Activated T-cell treated with anti-CD3 and anti-CD28 coated beads for 4 hours (primary cell): ENCODE measurements at places on chromosomes 7 and 10.

GRCh38 chr10:132601567-132601966 lies 64.0 kb downstream of the INPP5A start:
- DNase-seq, result no peak

DNA sequence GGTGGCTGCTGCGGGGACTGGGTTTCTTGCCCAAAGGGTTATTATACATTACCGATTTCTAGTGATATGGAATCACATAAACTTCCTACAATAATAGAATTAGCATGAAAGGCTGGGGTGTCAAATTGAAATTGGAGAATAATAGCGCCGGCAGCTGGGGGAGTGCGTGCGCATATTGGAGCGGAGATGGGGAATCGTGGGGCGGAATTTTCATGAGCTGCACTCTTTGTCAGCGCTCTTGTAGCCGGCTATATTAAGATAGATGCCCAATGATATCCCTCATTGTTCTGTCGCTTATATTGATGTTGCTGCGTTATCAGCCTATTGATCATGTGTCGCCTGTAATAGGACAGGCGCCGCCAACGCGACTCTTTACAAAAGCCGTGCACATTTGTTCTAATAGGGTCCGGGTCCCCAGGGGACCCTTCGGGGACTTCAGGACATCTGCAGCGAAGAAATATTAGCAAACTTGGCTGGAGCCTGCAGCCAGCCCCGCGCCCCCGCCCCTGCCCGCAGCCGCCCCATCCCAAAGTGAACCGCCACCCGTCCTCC lies 5.1 kb downstream of the UNCX start:
- DNase-seq, result no peak

DNA sequence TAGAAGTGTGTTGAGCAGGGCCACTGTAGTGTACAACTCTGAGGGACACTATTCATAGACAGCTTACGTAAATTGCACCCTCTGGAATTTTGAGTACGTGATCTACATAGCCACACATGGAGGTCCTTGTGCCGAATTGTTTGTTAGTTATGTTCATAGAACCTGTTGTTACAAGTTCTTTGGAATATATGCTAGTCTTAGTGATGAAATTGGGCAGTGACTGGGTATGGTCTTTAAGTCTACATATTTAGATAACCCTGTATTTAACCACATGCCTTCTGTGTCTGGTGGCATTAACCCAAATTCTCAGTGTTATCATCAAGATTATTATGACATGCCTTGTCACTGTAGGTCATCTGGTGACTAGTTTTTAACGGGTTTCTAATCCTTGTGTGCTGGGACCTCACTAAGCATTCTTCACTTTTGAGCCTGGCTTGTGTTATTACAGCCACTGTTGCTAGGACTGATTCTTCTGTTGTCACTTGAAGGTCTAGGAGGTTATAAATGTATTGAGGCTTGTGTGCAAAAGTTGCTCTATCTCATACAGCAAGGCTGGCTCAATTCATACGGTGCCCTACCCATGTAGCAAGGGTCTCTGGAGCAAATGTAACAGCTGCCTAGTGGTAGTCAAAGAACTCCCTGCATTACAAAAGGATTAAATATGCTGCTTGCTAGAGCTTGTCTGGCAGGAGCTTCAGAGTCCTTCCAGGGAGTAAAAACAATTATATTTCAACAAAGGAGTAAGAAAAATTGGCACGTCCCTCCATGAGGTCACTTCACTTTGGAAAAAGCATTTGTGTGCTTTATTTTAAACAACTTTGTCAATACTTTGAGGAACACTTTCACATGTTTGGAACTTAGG lies 65.4 kb downstream of the CDK14 start:
- no peak for DNase-seq

DNA sequence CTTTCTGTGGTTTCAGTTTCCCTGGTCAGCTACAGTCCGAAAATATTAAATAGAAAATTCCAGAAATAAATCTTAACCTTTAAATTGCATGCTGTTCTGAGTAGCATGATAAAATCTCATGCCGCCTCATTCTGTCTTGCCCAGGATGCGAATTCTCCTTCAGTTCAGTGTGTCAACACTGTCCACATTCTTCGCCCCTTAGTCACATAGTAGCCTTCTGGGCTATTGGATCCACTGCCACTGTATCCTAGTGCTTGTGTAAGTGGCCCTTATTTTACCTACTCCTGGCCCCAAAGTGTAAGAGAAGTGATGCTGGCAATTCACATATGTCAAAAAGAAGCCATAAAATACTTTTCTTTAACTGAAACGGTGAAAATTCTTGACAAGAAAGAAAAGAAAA lies 129.6 kb downstream of the ZWINT start:
- DNase-seq, result no peak

- DNase-seq, result peak; percentile 74
These were observed at the start of gene ANXA11 for GRCh38 chr10:80205477-80206276. TSS of gene ANXA11 (minus strand) at chr10:80205537. CDS start at chr10:80172861, 32,676 bp downstream.

DNA sequence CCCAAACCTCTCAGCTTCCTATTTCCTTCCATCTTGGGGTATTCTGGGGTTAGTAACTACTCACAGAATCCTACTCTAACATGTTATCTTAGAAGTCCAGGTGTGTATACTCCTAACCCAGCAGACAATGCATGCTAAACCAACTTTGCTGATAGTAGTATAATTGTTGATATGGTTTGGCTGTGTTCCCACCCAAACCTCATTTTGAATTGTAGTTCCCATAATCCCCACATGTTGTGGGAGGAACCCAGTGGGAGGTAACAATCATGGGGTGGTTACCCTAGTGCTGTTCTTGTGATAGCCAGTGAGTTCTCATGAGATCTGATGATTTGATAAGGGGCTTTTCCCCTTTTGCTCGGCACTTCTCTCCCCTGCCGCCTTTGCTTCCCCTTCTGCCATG lies 135.1 kb downstream of the CHRM2 start:
- no peak for DNase-seq

- DNase-seq, result no peak
These were observed 7.3 kb downstream of the RNF216 start for GRCh38 chr7:5774136-5774535.

- no peak for DNase-seq
These were observed 48.6 kb downstream of the MALSU1 start for GRCh38 chr7:23347682-23348180.

GRCh38 chr7:5693529-5693928 lies 87.9 kb downstream of the RNF216 start:
- DNase-seq, result no peak

GRCh38 chr7:18873734-18874336 lies 243.6 kb downstream of the TWIST1 start:
- no peak for DNase-seq

GRCh38 chr10:101283762-101284100 lies 54.5 kb upstream of the LBX1 start:
- DNase-seq, result no peak

DNA sequence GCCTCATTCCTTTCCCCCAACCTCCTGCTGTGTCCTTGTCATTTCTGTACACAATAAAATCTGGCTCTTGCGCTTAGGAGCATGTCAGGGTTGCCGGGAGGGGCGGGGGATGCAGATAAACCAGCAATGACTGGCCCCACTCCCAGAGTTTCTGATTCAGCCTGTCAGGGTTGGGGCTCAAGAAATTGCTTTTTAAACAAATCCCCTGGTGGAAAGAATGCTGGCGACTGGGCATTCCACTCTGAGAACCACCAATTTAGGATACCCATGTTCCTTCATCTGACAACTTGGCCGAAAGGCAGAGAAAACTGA lies 376.4 kb downstream of the TCERG1L start:
- DNase-seq, result no peak

- DNase-seq, result no peak
These were observed 1.3 kb downstream of the GLI3 start for GRCh38 chr7:42235741-42236161.

DNA sequence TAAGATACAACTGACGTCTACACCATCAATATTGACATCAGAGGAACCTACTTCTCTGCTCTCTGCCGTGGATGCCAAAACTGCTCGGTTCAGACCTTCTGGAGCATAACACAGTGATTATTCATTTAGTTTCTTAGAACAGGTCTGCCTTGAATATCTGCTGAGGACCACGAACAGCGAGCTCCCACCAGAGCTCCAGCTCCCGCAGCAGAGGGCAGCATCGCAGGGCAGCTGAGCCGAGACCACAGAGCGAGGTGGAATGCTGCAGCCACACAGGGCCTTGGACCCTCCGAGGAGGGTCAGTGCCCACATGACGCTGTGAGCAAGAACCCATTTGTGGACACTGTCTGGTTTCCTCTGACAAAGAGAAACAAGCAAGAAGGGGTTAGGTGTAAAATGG lies 6.8 kb downstream of the VIPR2 start:
- no peak for DNase-seq

GRCh38 chr7:1269336-1269890 lies 36.7 kb downstream of the UNCX start:
- no peak for DNase-seq

GRCh38 chr10:5775685-5776084 lies 37.5 kb downstream of the GDI2 start:
- peak; percentile 72 for DNase-seq

DNA sequence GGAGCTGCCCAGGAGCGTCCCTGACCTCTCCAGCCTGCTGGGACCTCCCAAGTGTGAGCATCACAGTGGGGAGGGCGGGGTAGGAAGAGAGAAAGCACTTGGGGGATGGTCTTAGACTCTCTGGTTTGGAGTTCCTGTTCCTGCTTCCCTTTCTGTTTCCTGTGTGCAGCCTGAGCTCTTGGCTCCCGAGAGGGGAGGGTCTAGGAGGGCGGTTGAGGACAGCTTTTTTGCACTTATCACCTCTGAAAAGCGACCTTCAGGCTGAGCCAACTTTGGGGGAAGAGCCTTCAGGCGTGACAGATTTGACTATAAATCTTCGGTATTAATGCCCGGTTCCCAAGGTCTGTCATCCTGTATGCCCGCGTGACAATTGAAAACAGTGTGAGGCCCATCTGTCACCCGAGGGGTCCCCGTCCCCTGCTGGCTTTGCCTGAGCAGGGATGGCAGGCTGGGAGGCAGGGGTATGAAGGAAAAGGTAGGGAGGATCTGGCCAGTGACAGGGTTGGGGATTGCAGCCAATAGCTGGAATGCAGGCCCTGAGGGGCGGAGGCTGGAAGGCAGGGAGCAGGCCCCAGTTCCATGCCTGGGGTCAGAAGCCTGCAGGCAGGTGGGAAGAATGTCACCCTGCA lies 78.6 kb downstream of the CDH23 start:
- no peak for DNase-seq

DNA sequence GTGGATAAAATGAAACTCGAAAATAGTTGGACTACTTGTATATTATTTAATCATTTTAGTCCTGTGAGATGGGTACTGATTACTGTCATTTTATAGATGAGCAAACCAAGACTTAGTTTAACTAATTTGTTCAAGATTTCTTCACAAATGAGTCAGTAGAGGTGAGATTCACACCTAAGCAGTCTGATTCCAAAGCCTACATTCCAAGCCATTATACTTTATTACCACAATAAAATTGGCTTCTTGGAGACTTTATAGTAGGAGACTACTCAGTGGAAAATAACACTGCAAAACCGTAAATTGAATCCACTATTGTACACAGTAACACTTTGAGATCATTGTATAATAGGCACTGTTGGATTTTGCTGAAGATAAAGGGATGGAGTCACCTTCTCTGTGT lies 2.2 kb downstream of the PHTF2 start:
- DNase-seq, result no peak

GRCh38 chr7:142094861-142095260 lies 16.7 kb upstream of the MGAM2 start:
- no peak for DNase-seq
